ENCODE measurements at places on chromosomes 2 and 18.

DNA sequence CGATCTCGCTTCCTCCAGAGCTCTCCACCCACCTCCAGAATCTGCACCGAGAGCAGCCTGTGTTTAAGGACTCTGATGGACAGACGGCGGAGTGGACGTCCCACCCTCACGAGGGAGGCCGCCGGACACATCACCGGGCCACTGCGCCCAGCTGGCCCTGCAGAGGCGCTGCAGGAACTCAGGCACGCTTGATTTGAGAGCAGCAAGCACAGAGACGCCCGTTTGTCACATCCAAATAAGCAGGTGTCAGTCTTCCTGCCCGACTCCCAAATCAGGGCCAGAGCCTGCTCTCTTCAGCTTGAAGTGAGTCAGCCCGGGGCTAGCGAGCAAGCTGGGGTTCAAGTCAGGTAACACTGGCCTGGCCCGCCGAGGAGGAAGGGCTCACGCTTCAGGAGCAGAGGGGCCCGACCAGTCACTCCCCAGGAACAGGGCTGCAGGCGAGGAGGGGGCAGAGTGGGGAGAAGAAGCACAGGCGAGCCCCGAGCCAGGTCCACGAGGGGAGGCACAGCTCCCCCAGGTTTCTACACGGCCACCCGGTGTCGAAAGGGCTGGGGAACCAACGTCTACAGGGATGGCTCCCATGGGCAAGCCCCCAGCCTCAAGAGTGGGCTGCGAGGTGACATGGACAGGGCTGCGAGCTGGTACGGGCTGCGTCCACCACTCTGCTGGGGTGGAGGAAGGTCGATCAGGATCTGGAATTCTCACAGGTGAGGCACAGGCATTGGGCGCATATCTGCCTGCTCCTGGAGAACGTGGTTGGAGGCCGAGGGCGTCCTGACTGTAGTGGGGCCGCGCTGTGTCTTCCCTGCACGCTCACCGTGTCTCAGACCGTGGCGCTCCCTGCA lies 52.5 kb upstream of the CTDP1 start:
- no peak for DNase-seq

DNA sequence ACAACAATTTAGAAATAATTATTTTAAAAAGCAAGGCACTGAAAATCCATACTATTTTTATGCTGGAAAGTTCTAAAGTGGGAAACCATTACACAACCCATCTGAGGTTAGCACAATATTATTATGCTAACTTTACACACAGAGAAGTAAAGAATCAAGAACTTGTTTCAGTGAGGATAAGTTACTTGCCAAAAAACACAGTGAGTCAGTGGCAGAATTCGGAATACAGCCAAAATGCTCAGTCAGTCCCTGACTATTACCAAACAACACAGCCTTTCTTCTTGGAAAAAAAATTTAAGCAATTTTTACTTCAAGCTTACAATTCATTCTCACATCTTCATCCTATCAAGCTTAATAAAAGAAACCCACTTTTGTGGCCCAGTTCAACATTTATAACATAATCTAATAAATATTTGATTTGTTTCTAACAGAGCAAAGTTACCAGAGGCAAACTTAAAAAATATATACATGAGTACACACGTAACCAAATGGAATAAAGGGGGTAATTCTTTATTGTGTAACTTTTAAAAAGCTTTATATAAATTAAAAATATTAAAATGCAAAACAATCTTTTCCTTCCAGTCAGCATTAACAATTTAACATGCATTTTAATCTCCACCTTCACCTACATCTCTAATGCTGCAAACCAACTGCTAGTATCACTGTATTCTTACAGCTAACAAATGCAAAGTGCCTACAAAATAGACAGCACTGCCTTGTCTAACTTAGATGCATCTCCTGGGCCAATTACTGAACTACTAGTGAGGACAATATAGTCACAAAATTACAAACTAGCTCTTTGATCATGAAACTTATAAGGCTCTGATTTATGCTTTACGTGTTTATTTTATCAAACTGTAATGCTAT lies 55.2 kb downstream of the CCDC88A start:
- DNase-seq, result no peak

GRCh38 chr2:233711312-233712008 lies 1.2 kb upstream of the UGT1A5 start:
- peak; percentile 67 for DNase-seq

DNA sequence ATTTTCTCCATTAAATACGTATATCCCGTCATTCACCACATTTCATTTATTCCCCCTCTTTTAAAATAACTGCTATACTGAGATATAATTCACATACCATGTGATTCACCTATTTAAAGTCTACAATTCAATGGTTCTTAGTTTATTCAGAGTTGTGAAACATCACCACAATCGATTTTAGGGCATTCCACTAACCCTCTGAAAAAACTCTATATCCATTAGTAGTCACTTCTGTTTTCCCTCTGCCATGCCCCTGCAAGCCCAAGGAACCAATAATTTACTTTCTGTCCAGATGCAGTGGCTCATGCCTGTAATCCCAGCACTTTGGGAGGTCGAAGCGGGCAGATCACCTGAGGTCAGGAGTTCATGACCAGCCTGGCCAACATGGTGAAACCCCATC lies 95.5 kb upstream of the FZD5 start:
- DNase-seq, result no peak

DNA sequence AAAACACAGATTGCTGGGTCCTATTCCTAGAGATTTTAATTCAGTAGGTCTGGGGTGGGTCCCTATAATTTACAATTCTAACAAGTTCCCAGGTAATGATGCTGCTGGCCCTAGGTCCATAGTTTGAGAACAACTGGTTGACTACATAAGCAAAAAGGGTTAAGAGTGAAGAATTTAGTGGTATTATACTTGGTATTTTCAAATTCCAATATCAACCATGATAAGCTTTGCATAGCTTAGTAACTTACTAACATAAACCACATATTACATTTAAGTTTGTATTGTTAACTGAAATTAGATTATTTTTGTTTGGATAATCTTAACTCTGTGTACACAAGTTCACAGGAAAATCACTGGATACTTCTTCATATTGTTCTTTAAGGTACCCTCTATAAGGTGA lies 862.9 kb upstream of the ACVR2A start:
- DNase-seq, result no peak

DNA sequence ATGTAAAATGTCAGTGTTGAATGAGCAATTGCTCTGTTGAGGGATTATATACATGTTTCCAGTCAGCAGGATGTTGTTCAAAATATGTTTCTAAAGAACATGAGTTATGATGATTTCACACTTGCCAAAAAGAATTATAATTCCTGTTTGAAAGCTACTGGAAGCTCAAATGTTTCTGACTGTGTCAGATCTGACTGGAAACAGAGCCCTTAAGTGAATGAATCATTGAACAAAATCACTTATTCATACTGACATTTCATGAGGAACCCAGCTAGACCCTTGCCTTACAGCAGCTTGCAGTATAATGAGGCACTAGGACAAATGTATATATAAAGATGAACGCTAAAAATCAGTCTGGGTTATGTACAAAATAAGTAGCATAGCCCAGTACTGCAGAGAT lies 35.4 kb upstream of the ITGAV start:
- no peak for DNase-seq

All from SK-N-SH (cell line).